Stimulated activated effector memory CD8-positive, alpha-beta T cell treated with anti-CD3 and anti-CD28 coated beads, Interleukin-12 subunit alpha, Interleukin-12 subunit beta, amount 100 ng/mL, for 72 hours (primary cell): ENCODE measurements at places on chromosomes 2 and 18.

- DNase-seq = no peak
Measured at GRCh38 chr2:194867328-194867727, 789.7 kb upstream of the SLC39A10 start.

DNA sequence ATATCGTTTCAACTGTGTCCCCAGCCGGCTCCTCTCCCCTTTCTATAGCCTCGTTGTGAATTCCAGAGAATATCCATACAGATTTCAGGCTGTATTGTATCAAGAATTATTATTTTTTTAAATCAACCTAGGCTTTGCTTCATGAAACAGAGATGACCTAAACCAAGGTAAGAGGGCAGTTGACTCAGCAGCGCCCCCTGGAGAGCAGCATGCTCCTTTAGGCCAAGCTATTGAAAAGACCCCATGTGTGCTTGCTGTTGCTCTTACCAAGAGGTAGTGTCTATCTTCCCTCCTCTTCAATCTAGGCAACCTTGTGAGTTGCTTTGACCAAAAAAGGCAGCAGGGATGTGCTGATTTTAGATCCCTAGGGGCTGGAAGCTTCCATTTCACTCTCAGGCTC, 426.7 kb upstream of the SMIM21 start:
- DNase-seq = no peak

DNA sequence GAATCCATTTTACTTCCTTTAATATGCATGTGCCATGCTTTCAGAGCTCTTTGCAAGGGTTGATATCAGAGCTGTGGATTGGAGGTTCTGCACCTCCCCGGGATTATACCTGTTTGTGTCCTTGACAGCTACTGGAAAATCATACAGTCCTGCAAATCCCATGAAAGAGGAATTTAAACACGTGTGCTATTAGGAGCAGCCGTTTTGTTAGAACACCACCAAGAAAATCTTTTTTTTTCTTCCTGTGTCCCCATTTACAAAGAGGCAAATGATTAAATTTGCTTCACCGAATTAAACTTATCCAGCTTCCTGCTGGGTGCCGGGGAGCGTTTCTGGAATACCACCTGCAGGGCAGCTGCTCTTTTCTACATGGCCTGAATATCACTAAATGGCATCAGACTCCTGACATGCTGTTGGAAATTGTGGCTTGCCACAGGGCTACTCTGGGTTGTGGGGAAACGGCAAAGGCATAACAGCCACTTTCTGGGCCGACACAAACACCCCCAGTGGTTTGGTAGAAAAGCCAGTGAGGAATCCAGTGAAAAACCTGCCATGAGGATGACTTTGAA, 23.4 kb upstream of the SOX11 start:
- DNase-seq = no peak

GRCh38 chr2:218022131-218022850, 19.5 kb upstream of the TNS1 start:
- no peak for DNase-seq

- DNase-seq = no peak
Measured at GRCh38 chr2:181371782-181372645, 85.2 kb upstream of the ITGA4 start.

DNA sequence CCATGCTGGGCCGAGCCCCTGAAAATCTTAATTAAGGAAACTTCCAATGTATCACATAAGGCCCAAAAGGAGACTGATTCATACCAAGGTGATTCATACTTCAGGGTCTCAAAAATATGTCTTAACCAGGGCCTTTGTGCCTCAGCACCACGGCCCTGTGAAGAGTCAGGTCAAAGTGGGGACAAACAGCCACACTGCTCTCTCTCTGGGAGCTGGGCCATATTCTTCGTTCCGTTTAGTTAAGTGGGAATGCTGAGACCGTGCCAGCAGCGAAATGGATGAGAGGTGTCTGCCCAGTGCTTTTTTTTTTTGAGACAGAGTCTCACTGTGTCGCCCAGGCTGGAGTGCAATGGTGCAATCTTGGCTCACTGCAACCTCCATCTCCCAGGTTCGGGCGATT, 9.3 kb upstream of the PTMA start:
- no peak for DNase-seq

GRCh38 chr2:85180322-85181133, 47.3 kb downstream of the TCF7L1 start:
- DNase-seq = no peak

GRCh38 chr2:76194031-76194775, 483.5 kb upstream of the GCFC2 start:
- DNase-seq = no peak

- no peak for DNase-seq
Measured at GRCh38 chr2:98867539-98868309, 68.3 kb downstream of the CRACDL start.

GRCh38 chr2:197057959-197058358, 131.5 kb upstream of the PGAP1 start:
- no peak for DNase-seq

DNA sequence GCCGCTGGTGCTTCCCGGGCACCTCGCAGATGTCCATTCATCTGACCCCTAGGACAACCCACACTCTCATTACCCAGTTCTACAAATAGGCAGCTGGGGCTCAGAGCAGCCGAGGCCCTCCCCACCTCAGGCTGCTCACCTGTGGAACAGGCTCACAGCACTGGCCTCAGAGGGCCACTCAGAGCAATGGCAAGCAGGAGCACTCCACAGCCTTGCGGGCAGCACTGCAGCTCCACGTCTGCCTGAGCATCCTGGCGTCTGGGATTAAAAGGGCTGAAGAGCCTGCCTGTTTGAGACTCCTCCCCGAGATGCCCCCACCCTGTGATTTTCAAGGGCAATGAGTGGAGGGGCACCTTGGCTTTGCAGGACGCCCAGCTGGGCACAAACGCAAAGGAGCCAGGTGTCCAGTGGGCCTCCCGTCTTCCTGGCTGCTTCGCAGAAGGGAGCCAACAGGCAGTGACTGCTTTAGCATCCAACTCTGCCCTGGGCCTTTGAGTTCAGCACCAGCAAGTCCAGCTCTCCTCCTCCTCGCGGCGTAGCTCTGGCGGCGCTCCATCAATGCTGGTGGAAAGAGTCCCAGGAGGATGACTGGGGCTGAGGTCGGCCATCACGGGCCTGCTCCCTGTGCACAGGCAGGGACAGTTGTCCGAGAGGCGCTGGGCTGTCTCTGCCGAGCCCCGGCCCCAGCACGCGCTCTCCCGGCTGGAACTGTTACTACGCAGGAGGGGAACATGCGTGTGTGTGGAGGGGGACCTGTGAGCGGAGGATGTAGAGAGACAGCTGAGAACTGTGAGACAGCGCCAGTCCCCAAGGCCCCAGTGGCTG, 297.2 kb downstream of the NDUFA10 start:
- no peak for DNase-seq

DNA sequence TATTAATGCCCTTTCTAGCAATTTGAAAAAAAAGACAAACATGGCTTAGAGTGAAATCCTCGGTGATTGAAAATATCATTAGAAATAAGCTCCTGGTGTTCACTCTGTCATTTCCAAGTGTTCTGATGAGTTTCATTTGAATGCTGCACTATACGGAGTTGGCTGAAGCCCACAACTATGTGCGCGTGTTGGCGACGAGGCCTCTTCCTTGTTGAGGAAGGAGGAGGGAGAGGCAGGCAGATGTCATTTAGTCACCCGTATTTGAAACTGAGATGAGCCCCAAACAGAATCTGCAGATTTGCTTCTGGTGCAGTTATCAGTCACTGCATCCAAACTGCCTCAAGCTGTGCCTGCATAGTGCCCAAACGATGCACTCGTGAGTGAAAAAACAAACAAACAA, 23.5 kb upstream of the SKOR2 start:
- DNase-seq = no peak

- DNase-seq = no peak
Measured at GRCh38 chr2:66830881-66831280, 396.0 kb downstream of the MEIS1 start.

GRCh38 chr18:33937270-33937816, 287.4 kb downstream of the NOL4 start:
- DNase-seq = no peak

DNA sequence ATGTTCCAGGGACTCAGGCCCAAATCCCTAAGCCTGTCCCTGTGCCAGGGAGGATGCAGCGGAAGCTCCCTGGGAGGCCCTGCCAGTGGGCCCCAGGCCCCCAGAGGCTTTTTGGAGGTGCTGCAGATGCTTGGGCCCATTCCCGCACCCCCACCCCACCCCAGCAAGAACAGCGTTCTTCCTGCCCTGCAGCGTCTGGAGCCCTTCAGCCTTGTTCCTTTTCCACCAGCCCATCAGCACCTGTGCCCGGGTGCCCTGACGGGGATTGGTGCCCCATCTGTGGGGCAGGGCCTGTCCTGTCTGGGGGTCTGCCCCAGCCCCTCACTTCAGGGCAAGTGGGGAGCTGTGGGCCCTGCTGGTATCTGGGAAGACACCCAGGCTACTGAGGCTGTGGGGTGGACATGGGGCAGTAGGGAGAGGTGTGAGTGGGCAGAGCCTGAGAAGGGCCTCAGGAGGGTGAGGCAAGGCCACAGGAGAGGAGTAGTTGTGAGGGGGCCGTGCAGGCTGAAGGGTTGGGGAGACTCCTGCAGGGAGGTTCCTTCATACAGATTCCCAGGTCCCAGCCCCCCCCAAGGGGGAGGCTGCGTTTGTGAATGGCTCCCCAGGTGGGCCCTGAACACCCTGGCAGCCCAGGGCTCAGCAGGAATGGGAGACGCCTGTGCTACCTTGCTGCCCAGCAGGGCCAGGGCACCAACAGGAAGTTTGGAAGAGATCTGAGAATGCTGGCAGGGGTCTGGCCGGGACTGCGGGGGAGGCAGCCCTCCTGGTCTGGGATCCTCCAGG, 2.4 kb downstream of the RNPEPL1 start:
- DNase-seq = no peak

DNA sequence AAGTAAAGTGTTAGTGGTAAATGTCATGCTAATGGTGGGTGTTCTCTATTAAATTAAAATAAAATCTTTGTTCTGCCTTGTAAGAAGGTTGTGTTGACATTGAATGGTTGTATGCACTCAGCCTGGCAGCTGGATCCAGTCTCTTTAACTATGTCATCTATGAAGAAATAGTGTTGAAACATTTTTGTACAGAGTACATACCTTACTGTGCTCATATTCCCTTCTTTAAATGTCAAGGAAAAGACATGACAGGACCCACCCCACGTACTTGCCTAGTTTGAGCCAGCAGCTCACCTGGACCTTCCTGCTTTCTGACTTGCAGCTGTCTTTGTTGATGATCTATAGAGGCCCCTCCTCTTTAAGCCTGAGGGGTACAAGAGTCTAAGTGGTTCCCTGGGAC, 85.6 kb upstream of the ST3GAL5 start:
- no peak for DNase-seq

- no peak for DNase-seq
Measured at GRCh38 chr2:144430722-144431391, 89.1 kb downstream of the ZEB2 start.

GRCh38 chr2:3823748-3824147, 120.4 kb downstream of the DCDC2C start:
- no peak for DNase-seq

DNA sequence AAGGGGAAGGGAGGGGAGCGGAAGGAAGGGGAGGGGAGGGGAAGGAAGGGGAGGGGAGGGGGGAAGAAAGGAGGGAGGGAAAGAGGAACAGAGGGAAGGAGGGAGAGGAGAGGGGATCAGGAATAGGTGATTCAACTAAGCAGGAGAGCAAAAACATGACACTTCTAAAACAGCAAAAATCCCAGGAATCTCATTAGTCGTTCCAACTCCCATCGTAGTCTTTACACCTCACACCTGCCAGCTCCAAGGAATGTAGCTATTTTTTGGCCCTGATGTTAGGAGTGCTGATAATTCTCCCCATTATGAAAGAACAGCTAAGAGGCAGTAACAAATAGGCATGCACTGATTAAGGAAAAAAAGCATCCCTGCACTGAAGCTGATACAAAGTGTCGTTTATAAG, 709.9 kb upstream of the PKDCC start:
- no peak for DNase-seq

DNA sequence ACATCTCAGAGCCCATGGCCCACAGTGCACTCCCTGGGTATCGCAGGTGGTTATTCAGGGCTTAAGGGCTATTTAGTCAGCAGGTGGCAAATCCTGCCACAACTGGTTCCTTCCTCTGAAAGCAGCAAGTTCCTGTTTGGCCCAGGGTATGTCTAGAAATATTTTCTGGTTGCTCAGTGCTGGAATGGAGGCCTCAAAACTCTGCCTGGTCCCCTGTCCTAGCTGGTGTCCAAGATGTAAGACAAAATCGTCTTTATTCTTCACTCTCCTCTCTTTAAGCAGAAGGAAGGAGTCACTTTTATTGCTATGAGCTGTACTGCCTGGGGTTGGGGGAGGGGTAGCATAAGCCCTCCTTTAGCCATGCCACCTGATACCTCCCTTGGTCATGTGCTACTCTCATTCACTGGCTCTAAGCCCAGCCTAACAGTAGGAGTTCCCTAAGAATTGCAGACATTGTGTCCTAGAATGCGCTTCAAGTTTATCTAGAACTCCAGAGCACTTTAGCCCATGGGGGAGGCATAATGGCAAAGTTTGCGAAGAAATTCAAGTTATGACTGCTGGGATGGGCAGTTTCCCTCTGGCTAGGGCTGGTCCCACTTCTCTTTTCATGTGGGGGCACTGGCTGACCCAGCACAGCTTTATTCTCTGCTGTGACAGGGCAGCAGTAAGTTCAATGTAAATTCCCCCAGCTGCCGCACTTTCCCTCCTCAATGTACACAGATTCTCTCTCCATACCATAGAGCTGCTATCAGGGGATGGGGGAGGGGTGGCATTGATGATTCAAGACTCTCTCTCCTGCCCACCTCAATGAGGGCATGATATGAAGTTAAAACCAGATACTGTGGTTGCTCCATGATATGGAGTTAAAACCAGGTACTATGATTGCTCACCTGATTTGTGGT, 27.1 kb upstream of the CWC22 start:
- DNase-seq = no peak

DNA sequence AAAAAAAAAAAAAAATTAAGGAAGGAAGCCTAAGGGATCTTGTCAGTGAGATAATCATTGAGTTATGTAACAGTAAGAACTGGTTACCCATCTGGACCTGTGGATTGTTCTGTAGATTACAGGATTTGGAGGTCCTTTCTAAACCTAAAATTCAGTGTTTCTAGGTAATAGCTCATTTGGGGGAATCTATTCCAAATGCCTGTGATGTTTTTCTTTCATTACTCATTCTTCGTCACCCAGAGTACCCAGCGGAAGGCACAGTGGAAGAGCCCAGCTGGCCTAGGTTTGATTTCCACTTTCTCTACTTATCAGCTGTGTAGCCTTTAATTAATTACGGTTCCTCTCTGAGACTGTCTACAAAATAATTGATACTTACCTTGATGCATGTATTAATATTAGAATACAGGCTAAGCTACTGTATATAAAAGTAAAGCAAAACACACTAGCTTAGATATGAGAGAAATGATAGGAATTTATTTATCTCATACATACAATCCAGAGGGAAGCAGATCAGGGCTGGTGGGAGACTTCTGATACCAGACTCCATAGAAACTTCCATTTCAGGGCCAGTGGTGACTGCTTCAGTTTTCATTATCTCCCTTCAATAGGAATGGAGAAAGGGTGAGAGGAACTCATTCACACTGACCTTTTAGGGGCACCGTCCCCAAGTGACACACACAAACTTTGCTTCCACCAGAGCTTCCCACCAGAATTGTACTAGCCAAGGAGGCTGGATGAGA, 115.8 kb upstream of the NOSTRIN start:
- DNase-seq = no peak

- DNase-seq = no peak
Measured at GRCh38 chr18:32812342-32812741, 39.5 kb upstream of the KLHL14 start.
